ENCODE measurements at places on chromosomes 4 and X.
A peak's percentile ranks its signal among the peaks of the same experiment; 100 is the strongest.

- DNase-seq: no peak
Measured at GRCh38 chrX:130285069-130285620, 16.4 kb upstream of the ZNF280C start.

DNA sequence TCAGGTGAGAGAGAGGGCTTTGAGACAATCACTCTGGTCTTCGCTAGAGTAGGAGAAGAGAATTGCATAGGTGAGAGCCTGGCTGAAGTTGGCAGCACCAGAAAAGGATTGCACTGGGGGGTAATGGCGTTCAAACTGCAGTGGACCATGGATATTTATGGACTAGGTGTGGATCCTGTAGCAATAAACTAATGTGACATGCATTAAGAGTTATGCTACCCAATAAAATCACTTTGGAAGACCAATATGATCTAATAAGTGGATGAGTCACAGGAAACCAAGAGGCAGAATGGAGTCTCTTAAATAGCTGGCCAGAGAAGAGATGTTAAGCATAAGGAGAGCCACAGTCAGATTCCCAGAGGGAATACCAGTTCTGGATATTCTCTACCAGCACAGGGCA, 259.8 kb downstream of the FBXO8 start:
- DNase-seq: no peak

DNA sequence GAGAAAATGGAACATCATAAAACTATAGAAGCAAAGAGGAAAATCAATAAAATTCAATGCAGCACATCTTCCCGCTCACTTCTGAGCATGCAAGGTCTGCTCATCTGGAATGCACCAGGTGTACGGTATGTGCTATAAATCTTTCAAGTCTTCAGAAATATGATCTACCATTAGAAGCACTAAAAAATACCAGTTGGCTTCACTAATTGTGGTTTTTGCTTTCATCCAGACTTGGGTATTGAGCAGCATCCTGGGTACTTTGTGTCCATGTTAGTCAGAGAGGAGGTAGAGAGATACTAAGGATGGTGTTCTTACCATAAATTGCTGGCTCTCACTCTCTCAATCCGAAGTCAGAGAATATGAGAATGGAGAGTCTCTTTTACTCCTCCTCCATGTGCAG, 477.1 kb downstream of the PPARGC1A start:
- DNase-seq: no peak

GRCh38 chr4:122658818-122659295, 38.0 kb upstream of the IL21 start:
- DNase-seq: no peak

DNA sequence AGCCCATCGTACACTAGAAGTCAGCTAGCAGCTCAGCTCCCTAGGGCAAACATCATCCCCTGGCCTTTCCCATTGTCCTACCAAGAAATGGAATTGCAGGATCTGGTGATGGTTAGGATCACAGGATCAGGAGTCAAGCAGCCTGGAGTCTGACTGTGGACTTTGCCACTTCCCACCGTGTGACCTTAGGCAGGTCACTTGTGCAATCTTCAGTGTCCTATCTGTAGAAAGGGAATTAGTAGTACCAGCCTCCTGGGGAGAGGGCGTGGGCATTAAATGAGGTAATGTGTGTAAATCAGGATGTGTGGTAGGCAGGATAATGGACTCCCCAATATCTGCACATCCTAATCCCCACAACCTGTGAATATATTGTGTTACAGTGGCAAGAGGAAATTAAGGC, 38.6 kb upstream of the APLN start:
- DNase-seq: peak; percentile 43

- no peak for DNase-seq
Measured at GRCh38 chrX:12403474-12404082, 265.3 kb downstream of the FRMPD4 start.
